ENCODE measurements at places on chromosomes 16 and 17.

GRCh38 chr16:28107232-28107631 is 43.7 kb upstream of the GSG1L start:
- DNase-seq, result no peak

DNA sequence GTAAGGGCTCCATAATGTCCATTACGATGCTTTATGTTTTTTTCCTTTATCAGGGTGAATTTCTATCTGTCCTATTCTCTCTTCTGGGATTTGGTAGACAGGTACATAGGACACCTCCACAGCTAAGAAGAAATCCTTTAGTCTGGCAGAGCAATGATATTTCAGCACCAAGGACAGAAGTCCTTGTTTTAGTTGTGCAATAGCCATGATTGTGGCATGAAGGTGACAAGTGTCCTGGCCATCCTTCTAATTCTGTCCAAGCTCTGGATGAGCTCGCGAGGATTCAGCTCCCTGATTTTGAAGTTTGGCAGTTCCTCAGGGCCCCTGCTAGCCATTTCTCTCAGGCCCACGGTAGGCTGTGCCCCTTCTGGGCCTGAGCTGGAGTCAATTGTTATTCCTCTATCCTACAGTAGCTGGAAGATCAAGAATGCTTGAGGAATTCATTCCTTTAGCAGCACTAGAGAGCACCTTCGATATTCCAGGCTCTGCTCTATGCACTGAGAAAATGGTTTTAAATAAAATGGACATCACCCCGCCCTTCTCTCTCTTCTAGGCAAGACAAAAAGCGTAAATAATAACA is 320.8 kb downstream of the XYLT1 start:
- DNase-seq, result no peak

GRCh38 chr16:25897702-25898101 is 205.9 kb downstream of the HS3ST4 start:
- no peak for DNase-seq

- no peak for DNase-seq
Observed at GRCh38 chr17:31320241-31320640, 1.2 kb downstream of the EVI2A start.

DNA sequence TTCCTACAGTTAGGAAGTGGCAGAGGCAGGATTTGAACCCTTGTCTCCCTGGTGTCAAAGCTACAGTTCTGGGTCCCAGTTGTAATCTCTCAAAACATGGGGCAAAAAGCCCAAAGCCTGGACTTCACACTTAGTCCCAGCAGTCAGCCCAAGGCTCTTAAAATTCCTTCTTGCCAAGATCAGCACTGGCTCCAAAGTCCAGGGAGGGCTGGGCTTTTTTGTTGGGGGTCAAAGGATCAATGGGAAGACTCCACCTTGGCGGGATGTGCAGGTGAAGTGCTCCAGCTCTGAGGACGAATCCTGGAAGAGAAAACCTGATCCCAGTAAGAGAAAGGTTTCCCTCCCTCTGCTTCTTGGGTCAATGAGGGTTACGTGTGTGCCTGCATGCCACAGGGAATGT is 195.5 kb downstream of the HAPSTR1 start:
- no peak for DNase-seq

GRCh38 chr17:50079334-50080095 is 15.6 kb upstream of the PDK2 start:
- no peak for DNase-seq

GRCh38 chr16:35798885-35799426 is 2339.5 kb downstream of the TP53TG3F start:
- DNase-seq, result peak; percentile 6

- no peak for DNase-seq
Observed at GRCh38 chr16:72942021-72942420, 105.9 kb downstream of the ZFHX3 start.

GRCh38 chr16:63326736-63327339 is 1290.6 kb upstream of the CDH8 start:
- DNase-seq, result no peak

DNA sequence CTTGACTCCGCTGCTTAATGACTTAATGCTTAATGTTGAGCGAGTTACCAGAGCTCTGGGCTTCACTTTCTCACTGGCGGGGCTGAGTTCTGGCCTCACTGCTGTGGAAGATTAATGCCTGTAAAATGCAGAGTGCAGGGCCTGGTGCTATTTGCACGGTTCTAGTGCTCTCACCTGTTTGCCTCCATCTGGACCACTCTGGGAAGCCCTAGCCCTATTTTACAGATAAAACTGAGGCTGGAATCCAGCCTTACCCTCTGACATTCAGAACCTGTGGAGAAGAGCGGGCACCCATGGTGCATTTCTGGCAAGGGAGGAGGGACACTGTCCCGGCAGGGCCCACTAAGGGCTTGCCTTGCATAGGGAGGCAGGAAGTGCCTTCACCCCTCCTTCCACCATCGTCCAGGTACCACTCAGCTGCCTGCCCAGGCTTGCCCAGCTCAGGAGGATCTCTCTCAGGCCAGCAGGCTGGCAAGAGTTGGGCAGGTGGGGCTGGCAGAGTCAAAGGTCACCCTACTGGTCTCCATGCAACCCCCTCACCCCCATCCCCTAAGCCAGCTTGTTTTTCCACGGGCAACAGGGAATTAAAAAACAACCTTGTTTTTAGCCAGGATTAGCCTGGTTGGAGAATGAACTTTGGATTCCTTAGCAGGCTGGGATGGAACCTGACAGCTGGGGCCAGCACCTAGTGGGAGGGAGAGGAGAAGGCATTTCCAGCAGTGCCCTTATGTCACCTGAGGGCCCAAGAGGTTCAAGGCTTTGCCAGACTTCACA is 4.1 kb upstream of the UBALD1 start:
- DNase-seq, result no peak

GRCh38 chr16:839643-840408 is 39.3 kb upstream of the GNG13 start:
- no peak for DNase-seq

DNA sequence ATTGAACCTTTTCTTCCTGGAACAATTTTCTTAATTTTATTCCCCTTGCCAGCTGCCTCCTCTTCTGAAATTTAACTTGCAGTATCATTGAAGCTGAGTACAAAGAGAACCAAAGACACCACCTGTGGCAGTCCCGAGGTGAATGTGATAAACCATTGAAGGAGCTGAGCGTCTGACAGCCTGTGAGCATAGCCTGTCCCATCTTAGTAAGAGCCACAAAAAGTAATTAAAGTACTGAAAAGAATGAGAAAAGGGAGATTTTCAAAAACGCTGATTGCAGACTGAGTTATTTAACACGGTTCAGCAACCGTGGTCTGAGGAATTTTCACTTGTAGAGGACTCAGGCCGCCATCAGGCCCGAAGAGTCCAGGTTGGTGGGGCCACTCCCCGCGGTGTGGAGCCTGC is 27.2 kb upstream of the ST6GALNAC1 start:
- DNase-seq, result no peak

DNA sequence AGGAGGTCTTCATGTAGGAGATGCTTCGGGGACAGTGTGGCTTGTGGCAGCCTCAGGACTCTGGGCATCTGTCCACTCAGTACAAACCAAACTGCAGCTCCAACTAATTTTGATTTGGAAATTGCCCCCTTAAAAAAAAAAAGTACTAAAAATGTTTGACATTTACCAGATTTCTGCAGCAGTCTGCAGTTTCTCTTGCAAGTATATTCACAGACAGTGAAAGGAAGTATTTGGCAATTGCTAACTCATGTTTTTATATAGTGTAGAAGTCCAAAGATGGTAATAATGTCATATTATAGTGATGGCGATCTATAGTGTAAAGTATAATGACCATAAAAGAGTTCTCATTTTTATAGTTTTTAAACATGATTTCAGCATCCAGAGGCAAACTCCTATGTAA is 218.6 kb downstream of the PRKCA start:
- no peak for DNase-seq

GRCh38 chr16:75565640-75566039 is 539 bp upstream of the GABARAPL2 start:
- DNase-seq, result no peak

DNA sequence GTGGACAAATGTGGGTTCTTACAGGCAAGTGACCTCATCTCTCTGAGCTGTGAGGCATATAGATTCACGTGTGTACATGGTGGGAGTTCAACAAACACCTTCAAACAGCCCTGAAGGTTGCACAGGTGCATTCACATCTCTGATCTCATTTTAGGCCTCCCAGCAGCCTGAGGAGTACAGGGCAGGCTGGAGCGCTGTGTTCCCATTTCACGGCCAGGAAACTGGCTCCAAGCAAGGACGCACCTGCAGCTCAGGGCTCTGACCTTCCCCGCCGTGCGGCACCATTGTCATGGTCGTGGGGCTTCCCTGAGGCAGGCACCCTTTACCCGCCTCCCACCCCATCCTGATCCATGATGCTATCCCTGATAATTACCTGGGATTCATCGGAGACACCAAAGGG is 4.8 kb upstream of the CD300A start:
- DNase-seq, result no peak

- no peak for DNase-seq
Observed at GRCh38 chr17:76022973-76023899, 3.9 kb downstream of the EVPL start.

- DNase-seq, result no peak
Observed at GRCh38 chr16:52367821-52368220, 179.1 kb downstream of the TOX3 start.

GRCh38 chr17:5772720-5773119 is 188.4 kb upstream of the NLRP1 start:
- DNase-seq, result no peak

GRCh38 chr17:59637611-59638310 is 18.1 kb downstream of the CLTC start:
- no peak for DNase-seq

GRCh38 chr17:45388604-45389325 is 43.9 kb downstream of the ARHGAP27 start:
- no peak for DNase-seq

DNA sequence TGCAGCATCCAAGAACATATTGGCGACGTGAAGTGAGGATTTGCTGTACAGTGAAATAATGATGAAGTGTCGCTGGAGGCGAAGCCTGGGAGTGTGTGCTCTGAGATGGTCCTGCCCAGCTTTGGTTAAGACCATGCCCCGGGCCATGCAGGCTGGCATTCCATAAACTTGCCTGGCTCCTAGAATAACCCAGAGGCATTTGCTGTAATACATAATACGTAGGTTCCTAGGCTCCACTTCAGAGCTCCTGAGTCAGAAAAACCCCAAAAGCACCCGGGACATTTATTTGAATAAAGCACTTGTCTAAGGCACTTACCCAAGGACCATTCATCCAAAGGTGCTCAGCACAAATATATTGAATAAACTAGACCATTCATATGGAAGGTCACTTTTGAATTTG is 279.3 kb downstream of the ABCC12 start:
- DNase-seq, result no peak

DNA sequence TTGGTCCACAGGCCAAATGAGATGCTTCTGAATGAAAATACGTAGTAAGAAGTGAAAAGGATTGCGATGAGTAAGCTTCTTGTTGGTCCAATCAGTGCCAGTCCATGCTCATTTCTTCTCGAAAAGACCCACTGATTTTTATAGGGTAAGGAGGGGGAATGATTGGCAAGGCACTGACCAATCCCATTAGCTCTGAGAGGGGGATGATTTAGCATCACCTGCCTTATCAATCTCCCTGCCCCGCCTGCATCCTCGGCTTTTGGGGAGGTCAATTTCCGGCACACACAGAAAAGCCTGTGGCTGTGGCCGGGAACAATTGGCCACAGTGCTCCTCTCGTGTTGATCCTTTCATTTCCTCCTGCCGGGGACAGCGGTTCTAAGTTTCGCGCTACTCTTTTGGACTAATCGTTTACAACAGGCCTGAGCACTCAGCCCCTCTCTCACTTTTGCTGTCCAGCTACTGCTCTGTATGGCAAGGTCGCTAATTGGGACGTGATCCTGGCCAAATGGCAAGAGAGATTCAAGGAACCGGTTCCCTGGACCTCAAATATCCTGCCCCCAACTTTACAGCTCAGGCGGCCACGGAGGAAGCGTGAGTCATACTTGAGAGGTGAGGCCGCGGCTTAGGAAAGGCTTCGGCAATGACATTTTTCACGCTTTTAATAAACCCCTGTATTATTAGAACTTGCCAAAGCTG is 43.1 kb downstream of the TBX4 start:
- DNase-seq, result peak; percentile 63

- DNase-seq, result no peak
Observed at GRCh38 chr17:63490329-63490728, 13.5 kb downstream of the ACE start.

GRCh38 chr16:11094857-11095565 is 150.6 kb downstream of the CLEC16A start:
- no peak for DNase-seq

DNA sequence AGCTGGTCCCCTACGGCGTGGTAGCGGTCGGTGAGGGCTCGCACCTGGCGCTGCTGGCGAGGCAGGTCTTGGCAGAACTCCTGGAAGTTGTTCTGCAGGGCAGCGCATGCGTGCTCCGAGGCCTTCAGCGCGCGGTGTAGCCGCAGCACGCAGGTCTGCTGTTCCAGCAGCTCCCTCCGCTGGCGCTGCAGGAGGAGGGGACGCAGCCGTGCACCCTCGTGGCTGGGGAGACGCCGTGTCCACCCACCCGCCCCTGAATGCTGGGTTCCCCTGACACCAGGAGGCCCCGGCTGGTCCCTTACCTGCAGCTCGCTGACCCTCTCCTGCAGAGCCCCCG is 12.2 kb downstream of the EVPL start:
- DNase-seq, result peak; percentile 26

- DNase-seq, result no peak
Observed at GRCh38 chr16:84500531-84500930, 3.9 kb downstream of the MEAK7 start.

DNA sequence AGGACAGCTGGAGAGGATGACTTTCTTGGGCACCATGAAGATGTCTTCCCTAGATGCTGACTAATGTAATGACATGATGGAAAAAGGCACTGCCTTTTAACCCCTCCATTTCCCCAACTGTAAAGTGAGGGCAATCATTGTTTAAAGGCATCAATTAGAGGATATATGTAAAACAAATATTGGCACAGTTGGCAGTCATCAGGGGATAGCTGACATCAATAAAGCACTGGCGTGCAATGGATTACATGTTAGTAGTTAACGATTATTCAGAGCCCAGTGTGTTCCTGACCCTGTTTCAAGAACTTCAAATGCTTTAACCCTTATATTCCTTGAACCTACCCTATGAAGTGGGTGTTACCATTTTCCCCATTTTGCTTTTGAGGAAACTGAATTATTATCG is 100.7 kb downstream of the TMEM114 start:
- no peak for DNase-seq

- DNase-seq, result no peak
Observed at GRCh38 chr17:83116783-83117555, 37.6 kb downstream of the METRNL start.

DNA sequence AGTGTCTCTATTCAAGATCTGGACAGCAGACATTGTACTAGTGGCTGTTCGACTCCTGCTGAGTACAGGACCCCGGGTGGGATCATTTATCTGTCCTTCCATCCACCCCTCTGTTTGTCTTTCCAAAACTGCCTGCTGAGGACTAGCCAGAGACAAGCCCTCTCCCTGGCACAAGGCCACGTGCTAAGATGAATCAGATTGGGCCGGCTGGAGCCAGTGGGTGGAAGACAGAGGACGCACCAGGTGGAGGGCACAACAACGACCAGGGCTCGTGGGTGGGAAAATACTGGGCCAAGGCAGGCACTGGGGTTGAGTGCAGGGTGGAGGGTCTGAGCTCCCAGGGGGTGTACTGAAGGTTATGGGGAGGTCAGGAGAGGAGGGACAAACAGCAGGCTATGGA is 1.4 kb upstream of the CA7 start:
- no peak for DNase-seq

Measured in cerebellar cortex (tissue), 1 donor.